A172 (cell line): ENCODE measurements at places on chromosomes 1 and 21.
A peak's percentile ranks its signal among the peaks of the same experiment; 100 is the strongest.

- DNase-seq: no peak
Measured at GRCh38 chr21:26085127-26085526, 85.4 kb downstream of the APP start.

GRCh38 chr1:55278378-55278777 lies 63.2 kb upstream of the USP24 start:
- no peak for DNase-seq

GRCh38 chr1:51753969-51754368 lies 124.6 kb downstream of the NRDC start:
- no peak for DNase-seq

DNA sequence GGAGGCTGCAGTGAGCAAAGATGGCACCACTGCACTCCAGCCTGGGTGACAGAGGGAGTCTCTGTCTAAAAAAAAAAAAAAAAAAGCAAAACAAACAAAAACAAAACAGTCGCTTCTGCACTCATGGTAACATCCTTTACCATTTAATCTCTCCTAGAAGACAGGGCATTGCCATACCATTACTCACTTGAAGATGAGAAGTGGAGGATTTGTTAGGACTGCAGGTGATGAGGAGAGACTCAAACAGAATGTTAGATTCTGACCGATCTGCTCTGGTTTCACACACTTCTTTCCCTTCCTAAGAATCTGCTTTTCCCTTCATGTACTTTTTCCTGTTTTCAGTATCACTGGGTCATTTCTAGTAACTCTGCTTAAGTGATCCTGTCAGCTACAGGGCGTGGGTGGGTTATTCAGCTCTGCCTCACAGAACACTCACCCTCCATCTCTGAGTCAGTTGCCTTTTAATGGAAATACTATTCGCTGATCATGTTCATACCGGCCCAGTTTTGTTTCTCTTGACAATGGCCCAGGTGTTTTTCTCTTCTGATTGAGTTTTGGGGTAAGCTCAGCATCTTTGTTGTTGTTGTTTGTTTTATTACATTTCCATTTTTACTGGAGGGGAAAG lies 148.0 kb upstream of the ERG start:
- peak; percentile 34 for DNase-seq
